Mesenchymal stem cell (in vitro differentiated cells and primary cell): ENCODE measurements at places on chromosomes 5 and 9.
A peak's percentile ranks its signal among the peaks of the same experiment; 100 is the strongest.

DNA sequence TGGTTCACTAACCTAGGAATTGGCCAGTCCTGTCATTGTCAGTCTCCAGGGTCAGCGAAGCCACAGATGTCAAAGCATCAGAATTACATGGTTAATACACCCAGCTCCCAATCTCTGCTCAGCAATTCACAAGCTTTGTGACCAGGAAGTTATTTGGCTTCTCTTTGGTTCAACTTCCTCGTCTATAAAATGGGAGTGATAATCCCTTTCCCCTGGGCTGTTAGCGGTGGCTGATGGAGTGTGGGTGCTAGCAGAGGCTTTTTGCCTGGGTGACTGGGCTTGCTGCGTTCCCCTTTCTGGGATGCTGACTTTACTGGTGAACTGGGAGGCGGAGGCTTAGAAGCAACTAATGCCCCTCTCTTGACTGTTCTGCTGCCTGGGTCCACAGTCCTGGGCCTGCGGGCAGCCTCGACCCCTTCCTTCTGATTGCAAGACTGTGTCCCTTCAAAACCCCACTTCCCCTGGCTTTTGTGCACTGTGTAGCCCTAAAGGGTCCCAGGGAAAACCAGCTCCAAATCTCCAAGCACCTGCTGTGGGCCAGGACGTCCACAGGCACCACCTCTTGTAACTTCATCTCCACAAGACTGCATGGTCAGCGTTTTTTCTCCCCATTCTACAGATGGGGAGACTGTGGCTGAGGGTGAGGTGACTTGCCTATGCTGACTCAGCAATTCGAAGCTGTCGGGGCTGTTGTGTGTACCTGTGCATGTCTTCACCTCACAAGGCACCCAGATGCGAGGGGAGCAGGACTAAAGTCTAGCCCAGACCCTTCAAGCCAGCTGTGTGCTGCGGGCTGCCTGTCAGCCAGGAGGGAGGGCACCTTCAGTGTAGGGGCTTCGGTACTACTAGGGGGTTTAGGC, 45.2 kb upstream of the NEURL1B start:
- H3K4me3 ChIP-seq, result no peak overlapping the region
- H3K4me1 ChIP-seq, result no peaks in the 10 kb centered on the region
- no peaks in the 10 kb centered on the region for H3K36me3 ChIP-seq
- no peak overlapping the region for H3K27ac ChIP-seq

GRCh38 chr9:22237497-22238363, 208.9 kb upstream of the DMRTA1 start:
- no peaks in the 10 kb centered on the region for H3K27me3 ChIP-seq
- peak; percentile 91 for DNase-seq
- peak overlapping the region; percentile 20 for H3K4me3 ChIP-seq
- no peaks in the 10 kb centered on the region for H3K4me1 ChIP-seq
- peak overlapping the region; percentile 97 for H3K27ac ChIP-seq
- no peaks in the 10 kb centered on the region for H3K36me3 ChIP-seq

- H3K4me3 ChIP-seq, result peak overlapping the region; percentile 86
- no peak overlapping the region for H3K27ac ChIP-seq
- no peaks in the 10 kb centered on the region for H3K36me3 ChIP-seq
- peaks cover 27% of the 10 kb centered on the region for H3K27me3 ChIP-seq
These were observed 2.0 kb downstream of the GADD45G start for GRCh38 chr9:89606624-89607311.

GRCh38 chr9:115910959-115911358, 242.6 kb upstream of the PAPPA start:
- no peaks in the 10 kb centered on the region for H3K36me3 ChIP-seq
- H3K4me1 ChIP-seq, result no peaks in the 10 kb centered on the region
- no peak overlapping the region for H3K4me3 ChIP-seq
- no peak for DNase-seq
- no peak overlapping the region for H3K27ac ChIP-seq

- H3K4me3 ChIP-seq, result no peak overlapping the region
- H3K4me1 ChIP-seq, result no peaks in the 10 kb centered on the region
- no peak overlapping the region for H3K27ac ChIP-seq
- no peaks in the 10 kb centered on the region for H3K36me3 ChIP-seq
These were observed 543.2 kb upstream of the SGCD start for GRCh38 chr5:155783791-155784190.

GRCh38 chr5:151040211-151040747, 19.9 kb downstream of the GPX3 start:
- peaks cover 44% of the 10 kb centered on the region for H3K4me1 ChIP-seq
- H3K27me3 ChIP-seq, result no peaks in the 10 kb centered on the region
- DNase-seq, result no peak
- no peak overlapping the region for H3K4me3 ChIP-seq
- peaks cover 77% of the 10 kb centered on the region for H3K36me3 ChIP-seq
- peak overlapping the region; percentile 21 for H3K27ac ChIP-seq

GRCh38 chr5:56202483-56202882, 30.6 kb downstream of the ANKRD55 start:
- no peaks in the 10 kb centered on the region for H3K27me3 ChIP-seq
- H3K4me1 ChIP-seq, result no peaks in the 10 kb centered on the region
- H3K27ac ChIP-seq, result no peak overlapping the region
- peak; percentile 63 for DNase-seq

DNA sequence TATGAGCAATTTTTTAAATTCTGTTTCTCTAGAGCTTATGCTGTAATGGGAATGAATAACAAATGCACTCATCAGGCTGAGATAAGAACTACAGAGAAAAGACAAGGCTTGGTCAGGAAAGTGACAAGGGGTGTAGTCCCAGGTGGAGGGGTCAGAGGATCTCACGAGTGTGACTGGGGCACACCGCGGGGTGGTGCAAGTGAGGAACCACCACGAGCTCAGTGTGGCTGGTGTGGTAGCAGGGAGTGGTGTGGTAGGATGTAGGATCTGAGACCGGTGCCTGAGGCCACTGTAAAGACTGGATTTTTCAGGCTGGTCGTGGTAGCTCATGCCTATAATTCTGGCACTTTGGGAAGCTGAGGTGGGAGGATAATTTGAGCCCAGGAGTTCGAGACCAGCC, 9.0 kb downstream of the ANXA6 start:
- H3K36me3 ChIP-seq, result peaks cover 52% of the 10 kb centered on the region
- H3K4me1 ChIP-seq, result peaks cover 26% of the 10 kb centered on the region
- no peak overlapping the region for H3K27ac ChIP-seq
- DNase-seq, result no peak

GRCh38 chr5:91424638-91425436, 41.7 kb upstream of the ARRDC3 start:
- H3K36me3 ChIP-seq, result no peaks in the 10 kb centered on the region
- no peak overlapping the region for H3K27ac ChIP-seq
- H3K4me1 ChIP-seq, result peaks cover 2% of the 10 kb centered on the region
- H3K4me3 ChIP-seq, result no peak overlapping the region
- no peak for DNase-seq
- no peaks in the 10 kb centered on the region for H3K27me3 ChIP-seq

- H3K27me3 ChIP-seq, result no peaks in the 10 kb centered on the region
- H3K4me1 ChIP-seq, result no peaks in the 10 kb centered on the region
- no peaks in the 10 kb centered on the region for H3K36me3 ChIP-seq
- no peak for DNase-seq
- H3K27ac ChIP-seq, result no peak overlapping the region
These were observed 20.2 kb upstream of the CCDC192 start for GRCh38 chr5:127683008-127683407.

- no peaks in the 10 kb centered on the region for H3K36me3 ChIP-seq
- DNase-seq, result peak; percentile 33
- H3K4me3 ChIP-seq, result no peak overlapping the region
- peaks cover 4% of the 10 kb centered on the region for H3K4me1 ChIP-seq
These were observed 1.8 kb downstream of the RNF130 start for GRCh38 chr5:180069589-180070247.

DNA sequence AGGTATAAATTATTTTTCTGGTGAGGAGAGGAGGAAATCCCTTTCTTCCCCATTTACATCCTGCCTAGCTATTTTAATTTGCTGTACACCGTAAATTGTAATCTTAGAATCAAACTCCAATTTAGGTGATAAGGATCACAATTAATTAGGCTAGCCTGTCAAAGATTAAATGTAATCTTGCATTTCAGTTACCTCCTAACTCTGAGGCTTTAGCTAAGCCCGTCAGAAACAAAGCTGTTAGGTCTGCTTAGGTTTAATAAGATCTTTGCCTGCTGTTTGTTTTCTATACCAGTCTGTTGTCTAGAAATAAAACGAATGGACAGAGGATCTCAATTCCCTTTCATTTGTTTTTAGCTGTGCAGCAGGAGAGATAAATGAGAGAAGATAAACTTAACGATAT, 51.5 kb downstream of the PIK3R1 start:
- no peaks in the 10 kb centered on the region for H3K27me3 ChIP-seq
- peaks cover 2% of the 10 kb centered on the region for H3K4me1 ChIP-seq

- no peaks in the 10 kb centered on the region for H3K36me3 ChIP-seq
- no peaks in the 10 kb centered on the region for H3K27me3 ChIP-seq
- no peak overlapping the region for H3K27ac ChIP-seq
- peak; percentile 62 for DNase-seq
These were observed 168.5 kb downstream of the RAB3C start for GRCh38 chr5:58751222-58751837.

- H3K27ac ChIP-seq, result peak overlapping the region; percentile 46
- peaks cover 8% of the 10 kb centered on the region for H3K4me1 ChIP-seq
- no peak overlapping the region for H3K4me3 ChIP-seq
- H3K27me3 ChIP-seq, result no peaks in the 10 kb centered on the region
These were observed 46.2 kb downstream of the IL31RA start for GRCh38 chr5:55897206-55897894.

- H3K27ac ChIP-seq, result no peak overlapping the region
- no peak overlapping the region for H3K4me3 ChIP-seq
- peak; percentile 36 for DNase-seq
- H3K4me1 ChIP-seq, result no peaks in the 10 kb centered on the region
- H3K36me3 ChIP-seq, result no peaks in the 10 kb centered on the region
These were observed 47.1 kb upstream of the AKNA start for GRCh38 chr9:114434878-114435311.

GRCh38 chr9:127308652-127309434, 44.3 kb downstream of the GARNL3 start:
- H3K4me3 ChIP-seq, result no peak overlapping the region
- H3K27ac ChIP-seq, result no peak overlapping the region
- H3K27me3 ChIP-seq, result peaks cover 14% of the 10 kb centered on the region
- H3K36me3 ChIP-seq, result no peaks in the 10 kb centered on the region

- DNase-seq, result no peak
- no peak overlapping the region for H3K4me3 ChIP-seq
- no peaks in the 10 kb centered on the region for H3K27me3 ChIP-seq
- peaks cover 63% of the 10 kb centered on the region for H3K36me3 ChIP-seq
These were observed 384.1 kb downstream of the EBF1 start for GRCh38 chr5:158715592-158715991.

GRCh38 chr5:74575741-74576538, 64.6 kb downstream of the ENC1 start:
- peak; percentile 73 for DNase-seq
- H3K4me3 ChIP-seq, result no peak overlapping the region
- H3K27ac ChIP-seq, result peak overlapping the region; percentile 83
- H3K36me3 ChIP-seq, result no peaks in the 10 kb centered on the region
- H3K27me3 ChIP-seq, result no peaks in the 10 kb centered on the region
- peaks cover 10% of the 10 kb centered on the region for H3K4me1 ChIP-seq

GRCh38 chr9:132910376-132910775, 31.7 kb downstream of the SPACA9 start:
- no peak overlapping the region for H3K27ac ChIP-seq
- no peaks in the 10 kb centered on the region for H3K27me3 ChIP-seq
- no peak overlapping the region for H3K4me3 ChIP-seq
- H3K4me1 ChIP-seq, result no peaks in the 10 kb centered on the region
- DNase-seq, result no peak
- peaks cover 88% of the 10 kb centered on the region for H3K36me3 ChIP-seq

- no peak overlapping the region for H3K27ac ChIP-seq
- H3K36me3 ChIP-seq, result no peaks in the 10 kb centered on the region
These were observed 31.2 kb upstream of the CEP120 start for GRCh38 chr5:123454259-123454911.

- H3K36me3 ChIP-seq, result peaks cover 53% of the 10 kb centered on the region
- H3K27me3 ChIP-seq, result peaks cover 9% of the 10 kb centered on the region
- no peak overlapping the region for H3K4me3 ChIP-seq
- DNase-seq, result no peak
These were observed 110.7 kb downstream of the RXRA start for GRCh38 chr9:134436911-134437310.

DNA sequence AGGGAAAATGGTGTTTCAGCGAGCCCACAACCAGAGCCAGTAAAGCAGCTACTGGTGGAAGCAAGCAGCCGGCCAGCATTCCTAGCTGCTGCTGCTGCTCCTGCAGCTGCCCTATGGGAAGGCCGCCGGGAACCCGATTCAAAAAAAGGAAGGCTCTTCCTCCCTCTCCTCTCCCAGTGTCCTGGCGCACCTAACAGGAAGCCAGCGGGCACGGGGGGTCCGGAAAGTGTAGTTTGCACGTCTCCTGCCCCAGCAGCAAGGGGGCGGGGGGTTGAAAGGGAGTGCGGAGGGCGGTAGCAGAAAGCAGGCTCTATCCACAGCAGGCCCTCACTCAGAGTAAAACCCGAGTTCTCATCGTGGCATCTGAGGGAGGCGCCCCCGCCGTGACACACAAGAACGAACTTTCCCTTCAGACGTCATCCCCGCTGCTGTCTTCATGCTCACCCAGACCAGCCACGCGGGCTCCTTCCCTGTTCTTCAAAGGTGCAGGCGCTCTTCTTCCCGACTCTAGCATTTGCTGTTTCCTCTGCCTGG, 16.5 kb downstream of the GRXCR2 start:
- DNase-seq, result peak; percentile 82
- peaks cover 8% of the 10 kb centered on the region for H3K4me1 ChIP-seq
- H3K36me3 ChIP-seq, result no peaks in the 10 kb centered on the region

- H3K36me3 ChIP-seq, result no peaks in the 10 kb centered on the region
- no peak for DNase-seq
- H3K4me3 ChIP-seq, result no peak overlapping the region
- peaks cover 5% of the 10 kb centered on the region for H3K27me3 ChIP-seq
- H3K4me1 ChIP-seq, result peaks cover 2% of the 10 kb centered on the region
- H3K27ac ChIP-seq, result no peak overlapping the region
These were observed 35.0 kb upstream of the FOXB2 start for GRCh38 chr9:76984486-76984885.

- H3K36me3 ChIP-seq, result no peaks in the 10 kb centered on the region
- peaks cover 7% of the 10 kb centered on the region for H3K4me1 ChIP-seq
- no peak overlapping the region for H3K27ac ChIP-seq
- DNase-seq, result no peak
- peaks cover 89% of the 10 kb centered on the region for H3K27me3 ChIP-seq
- no peak overlapping the region for H3K4me3 ChIP-seq
These were observed 6.5 kb downstream of the NTNG2 start for GRCh38 chr9:132168347-132168746.

GRCh38 chr9:13444245-13445102, 165.0 kb upstream of the MPDZ start:
- no peak overlapping the region for H3K27ac ChIP-seq
- H3K4me1 ChIP-seq, result no peaks in the 10 kb centered on the region
- no peaks in the 10 kb centered on the region for H3K36me3 ChIP-seq
- no peak overlapping the region for H3K4me3 ChIP-seq
- no peak for DNase-seq
- H3K27me3 ChIP-seq, result no peaks in the 10 kb centered on the region
